Thymus (tissue), 14 donors: ENCODE measurements at places on chromosomes 3 and 15.

DNA sequence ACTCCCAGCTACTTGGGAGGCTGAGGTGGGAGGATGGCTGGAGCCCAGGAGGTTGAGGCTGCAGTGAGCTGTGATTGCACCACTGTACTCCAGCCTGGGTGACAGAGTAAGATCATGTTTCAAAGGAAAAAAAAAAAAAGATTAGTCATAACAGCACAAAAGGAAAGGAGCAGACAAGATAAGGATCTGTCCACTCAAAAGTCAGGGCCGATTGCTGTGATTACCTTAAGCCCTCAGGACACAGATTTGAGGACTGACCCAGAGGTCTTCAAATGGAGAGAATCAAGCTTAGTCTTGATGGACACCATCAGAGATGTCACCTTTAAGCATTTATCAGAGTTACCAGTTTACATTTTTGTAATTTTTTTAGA is 23.9 kb upstream of the HEG1 start:
- no peak for DNase-seq

DNA sequence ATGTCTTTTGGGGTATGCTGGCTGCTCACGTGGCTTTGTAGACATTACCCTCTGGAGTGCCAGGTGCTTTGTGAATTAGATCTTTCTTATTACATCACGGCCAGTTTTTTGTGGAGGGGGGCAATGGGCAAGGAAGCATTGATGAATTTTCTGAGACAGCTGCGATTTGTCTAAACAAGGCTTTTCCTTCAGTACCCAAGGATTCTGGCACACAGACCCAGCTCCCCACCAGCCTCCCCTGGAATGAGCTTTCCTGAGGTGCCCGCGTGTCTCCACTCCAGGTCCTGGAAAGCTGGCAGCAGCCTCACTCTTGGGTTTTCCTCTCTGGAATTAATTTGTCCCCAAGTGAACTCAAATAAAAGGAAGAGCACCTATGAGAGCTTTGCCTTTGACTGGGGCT is 157.6 kb upstream of the CTDSPL start:
- DNase-seq, result no peak

- DNase-seq, result no peak
Measured at GRCh38 chr15:77657634-77658238, 25.0 kb upstream of the LINGO1 start.

DNA sequence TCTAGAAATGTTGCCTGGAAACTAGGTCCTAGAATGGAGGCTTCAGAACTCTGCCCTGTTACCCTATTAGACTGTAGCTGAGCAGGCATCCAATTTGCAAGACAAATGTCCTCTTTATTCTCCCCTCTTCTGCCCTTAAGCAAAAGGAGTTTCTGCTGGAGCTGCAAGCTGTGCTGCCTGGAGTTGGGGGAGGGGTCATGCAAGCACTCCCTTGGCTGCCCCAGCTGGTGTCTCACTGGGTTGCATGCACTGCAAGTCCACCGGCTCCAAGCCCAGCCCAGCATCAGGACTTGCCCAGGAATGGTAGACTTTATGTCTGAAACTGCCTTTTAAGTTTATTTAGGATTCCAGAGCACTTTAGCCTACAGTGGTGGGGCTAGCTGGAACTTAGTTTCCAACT is 15.7 kb upstream of the RBP2 start:
- no peak for DNase-seq

- no peak for DNase-seq
Measured at GRCh38 chr3:162082516-162082915, 585.9 kb downstream of the OTOL1 start.

DNA sequence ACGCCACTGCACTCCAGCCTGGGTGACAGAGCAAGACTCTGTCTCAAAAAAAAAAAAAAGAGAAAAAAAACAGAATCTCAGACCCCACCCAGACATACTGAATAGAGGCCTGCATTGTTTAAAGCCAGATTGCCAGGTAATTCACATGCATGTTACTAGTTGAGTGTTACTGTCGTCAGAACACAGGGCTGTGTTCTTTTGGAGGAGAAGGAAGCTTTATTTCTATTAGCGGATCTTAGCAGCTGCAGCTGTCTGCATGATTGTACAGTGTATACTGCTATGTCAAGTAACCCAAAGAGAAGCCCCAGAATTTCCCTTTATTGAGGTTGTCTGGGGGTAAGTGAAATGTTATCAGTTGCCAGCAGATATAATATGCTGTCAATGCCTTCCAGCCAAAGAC is 496.6 kb upstream of the NAALADL2 start:
- no peak for DNase-seq

DNA sequence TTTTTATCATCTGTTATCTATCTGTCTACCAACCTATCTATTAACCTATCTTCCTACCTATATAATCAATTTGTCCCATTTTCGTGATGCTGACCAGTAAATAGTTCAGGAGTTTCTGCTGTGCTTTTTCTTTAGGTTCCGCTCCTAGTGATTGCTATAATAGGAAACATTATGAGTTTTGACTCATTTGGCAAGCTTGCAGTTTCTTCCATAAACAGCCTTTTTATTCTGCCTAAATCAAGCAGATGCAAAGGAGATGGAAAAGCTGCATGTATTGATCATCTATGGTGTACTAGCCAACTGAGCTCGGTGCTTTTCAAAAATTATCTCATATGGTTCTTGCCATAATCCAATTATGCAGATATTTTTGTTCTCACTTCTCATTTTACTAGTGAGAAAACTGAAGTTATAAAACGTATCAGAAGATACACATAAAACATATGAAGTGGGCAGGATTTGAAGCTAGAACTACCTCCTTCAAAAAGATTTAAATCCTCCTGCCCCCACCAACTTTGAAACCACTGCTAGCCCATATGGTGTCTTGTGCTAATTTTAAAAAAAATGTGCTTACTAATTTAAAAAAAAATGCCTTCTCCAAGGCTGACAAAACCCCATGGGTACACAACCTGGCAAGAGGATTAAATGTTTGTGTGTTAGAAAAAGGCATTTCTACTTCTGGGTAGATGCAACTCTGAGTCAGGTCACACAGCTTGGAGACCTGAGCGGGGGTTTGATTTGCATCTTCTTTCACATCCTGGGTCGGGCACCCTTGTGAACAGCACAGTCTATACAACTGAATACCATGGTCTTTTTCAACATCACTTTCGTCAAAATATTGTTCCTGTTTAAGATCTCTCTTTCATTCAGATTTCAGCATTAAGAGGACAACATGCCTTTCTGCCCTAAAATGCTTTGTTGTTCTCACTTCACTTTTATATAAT is 267.0 kb downstream of the CHL1 start:
- DNase-seq, result no peak

- no peak for DNase-seq
Measured at GRCh38 chr15:62457100-62457499, 292.0 kb upstream of the C2CD4B start.

DNA sequence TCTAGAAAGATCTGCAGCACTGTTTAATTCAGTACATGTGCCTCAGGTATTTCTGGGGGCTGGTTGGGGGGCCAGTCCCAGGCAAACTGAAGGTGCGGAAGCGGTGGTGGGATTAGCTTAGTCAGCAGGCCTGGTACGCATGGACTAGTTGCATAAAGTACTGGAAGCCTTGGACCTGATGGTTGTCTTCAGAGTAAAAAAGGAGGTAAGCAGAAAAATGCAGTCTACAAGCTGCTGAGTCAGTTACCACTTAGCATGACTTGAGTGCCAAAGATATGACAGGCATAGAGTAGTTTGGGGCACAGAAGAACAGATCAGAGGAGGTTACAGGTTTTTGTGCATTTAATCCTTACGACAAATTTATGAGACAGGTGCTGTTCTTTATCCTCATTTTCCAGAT is 19.9 kb upstream of the GOLGA8J start:
- DNase-seq, result no peak

DNA sequence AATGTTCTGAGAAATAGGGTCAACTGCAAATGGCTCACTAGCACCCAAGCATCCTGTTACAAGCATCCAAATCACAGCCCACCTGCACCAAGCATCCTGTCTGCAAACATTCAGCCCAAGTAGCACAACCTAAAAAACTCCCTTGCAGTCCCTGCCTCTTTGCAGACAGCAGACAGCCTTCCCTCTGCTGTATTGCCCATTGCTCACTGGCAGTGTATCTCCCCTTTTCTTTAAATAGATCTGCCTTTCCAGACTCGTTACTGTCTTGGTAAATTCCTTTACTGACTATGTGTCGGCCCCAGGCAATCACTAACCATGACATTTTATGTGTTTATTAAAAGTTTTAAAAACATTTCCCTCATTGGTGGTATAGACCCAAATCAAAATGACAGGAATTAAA is 155.4 kb downstream of the ADAMTSL3 start:
- no peak for DNase-seq

GRCh38 chr3:78726545-78726944 is 1041.3 kb downstream of the ROBO1 start:
- DNase-seq, result no peak

GRCh38 chr3:139318431-139318816 is 25.4 kb upstream of the MRPS22 start:
- no peak for DNase-seq

DNA sequence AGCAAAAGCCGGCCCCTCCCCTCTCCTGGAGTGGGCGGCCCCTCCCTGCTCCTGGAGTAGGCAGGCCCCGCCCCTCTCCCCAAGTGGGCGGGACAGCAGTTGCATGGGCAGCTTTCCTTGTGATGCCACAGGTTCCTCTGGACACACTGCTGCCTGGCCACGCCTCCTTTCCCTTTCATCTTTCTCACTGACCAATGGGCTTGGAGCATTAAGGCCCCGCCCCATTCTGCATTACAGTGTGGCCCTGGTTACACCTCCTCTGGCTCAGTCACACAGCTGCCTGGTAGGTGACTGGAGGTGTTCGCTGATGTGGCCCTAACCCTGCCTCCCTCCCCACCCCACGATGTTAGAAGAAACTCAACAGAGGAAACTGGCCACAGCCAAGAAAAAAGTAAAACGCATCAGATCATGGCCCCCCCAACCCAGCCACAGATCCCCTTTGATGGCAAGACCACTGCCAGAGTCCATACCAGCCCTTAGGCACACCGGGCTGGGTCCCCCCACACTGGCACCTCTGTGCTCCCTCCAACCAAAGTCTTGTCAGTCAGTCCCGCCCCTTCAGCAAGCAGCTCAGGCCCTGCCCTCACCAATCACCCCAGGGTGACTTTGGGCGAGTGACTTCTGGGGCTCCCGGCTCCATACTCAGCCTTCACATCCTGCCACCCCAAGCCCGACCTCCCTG is 84.3 kb downstream of the ADAMTS7 start:
- no peak for DNase-seq

DNA sequence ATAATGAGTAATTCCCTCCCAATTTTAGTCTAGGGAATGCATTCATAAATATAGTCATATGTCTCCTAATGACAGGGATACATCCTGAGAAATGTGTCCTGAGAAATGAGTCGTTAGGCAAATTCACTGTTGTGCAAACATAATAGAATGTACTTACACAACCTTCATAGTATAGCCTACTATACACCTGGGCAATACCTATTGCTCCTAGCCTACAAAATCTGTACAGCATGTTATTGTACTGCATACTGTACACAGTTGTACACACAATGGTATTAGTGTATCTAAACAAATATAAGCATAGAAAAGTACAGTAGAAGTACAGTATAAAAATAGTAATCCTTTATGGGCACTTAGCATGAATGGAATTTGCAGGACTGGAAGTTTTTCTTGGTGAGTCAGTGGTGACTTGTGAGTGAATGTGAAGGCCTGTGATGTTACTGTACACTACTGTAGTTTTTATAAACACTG is 6.6 kb downstream of the DTWD1 start:
- DNase-seq, result no peak

GRCh38 chr3:95235916-95236315 is 1173.1 kb downstream of the NSUN3 start:
- DNase-seq, result no peak

- DNase-seq, result no peak
Measured at GRCh38 chr15:26864664-26865191, 2.1 kb upstream of the GABRA5 start.

DNA sequence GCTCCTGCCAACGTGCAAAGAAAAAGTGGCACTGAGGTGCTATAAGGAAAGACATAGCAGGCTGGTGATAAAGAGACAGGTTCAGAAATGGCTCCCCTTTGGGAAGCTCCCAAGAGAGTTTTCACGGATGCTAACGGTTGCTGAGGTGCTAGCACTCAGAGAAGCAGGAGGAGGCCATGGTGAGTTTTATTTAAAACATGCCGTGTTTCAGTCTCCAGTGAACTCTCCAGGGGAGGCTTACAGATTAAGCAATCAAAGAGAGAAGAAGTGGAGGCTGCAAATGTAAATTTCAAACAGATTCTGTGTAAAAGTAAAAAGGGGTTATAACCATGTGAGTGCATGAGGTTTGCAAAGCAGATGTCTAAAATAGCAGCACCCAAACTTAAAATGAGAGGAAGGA is 346.2 kb downstream of the NTRK3 start:
- DNase-seq, result no peak

DNA sequence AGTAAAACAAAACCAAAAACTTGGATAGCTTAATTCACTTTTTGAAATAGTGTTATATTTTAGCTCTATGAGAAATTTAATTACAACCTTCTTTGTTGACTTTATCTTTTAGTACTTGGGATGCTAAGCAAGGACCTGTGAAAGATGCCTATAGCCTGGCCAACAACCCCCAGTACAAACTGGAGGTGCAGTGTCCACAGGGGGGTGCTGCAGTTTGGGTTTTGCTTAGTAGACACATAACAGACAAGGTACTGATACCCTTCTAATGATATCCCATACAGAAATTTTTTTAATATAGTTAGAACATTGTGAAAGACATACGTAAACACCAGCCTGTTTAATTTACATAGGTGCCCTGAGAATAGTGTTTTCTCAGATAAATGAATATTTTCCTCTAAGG is 35.3 kb downstream of the CAPN7 start:
- peak; percentile 5 for DNase-seq

GRCh38 chr3:171711461-171712170 is 98.7 kb downstream of the PLD1 start:
- no peak for DNase-seq

GRCh38 chr3:38229036-38229435 is 36.6 kb upstream of the SLC22A13 start:
- no peak for DNase-seq

DNA sequence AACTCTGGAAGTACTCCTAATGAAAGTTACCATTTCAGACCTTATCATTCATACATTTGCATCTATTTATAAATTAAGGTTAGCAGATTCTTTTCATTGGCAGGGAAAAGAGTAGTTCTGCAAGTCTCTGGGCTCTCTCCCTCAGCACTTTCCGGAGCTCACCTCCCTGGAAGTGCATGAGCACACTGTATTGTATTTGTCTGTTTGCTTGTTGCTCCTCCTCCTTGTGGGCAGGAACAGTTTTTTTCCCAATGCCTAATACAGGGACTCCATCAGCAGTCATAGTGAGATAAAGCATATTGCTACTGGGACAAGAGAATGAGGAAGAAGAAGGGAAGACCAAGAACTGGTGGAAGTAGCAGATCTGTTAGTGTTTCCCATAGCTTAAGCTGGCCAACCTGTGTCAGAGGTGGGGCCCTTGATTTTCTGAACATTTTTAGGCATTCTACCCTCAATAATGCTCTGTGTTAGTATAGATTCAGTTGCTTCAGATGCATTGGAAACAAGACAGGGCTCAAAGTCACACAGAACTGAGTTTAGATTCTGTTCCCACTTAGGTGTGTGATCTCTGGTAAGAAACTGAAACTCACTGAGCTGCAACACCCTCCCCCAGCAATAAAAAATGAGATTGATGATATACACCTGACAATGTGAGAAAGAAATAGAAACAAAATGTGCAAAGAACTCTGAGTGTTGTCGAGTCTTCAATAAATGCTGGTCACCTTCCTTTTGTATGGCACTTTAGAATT is 407.8 kb downstream of the TUSC7 start:
- DNase-seq, result no peak

GRCh38 chr3:121796970-121797369 is 37.9 kb downstream of the IQCB1 start:
- DNase-seq, result no peak

- DNase-seq, result no peak
Measured at GRCh38 chr15:36067483-36068274, 511.7 kb upstream of the CDIN1 start.

GRCh38 chr15:99108993-99109392 is 4.1 kb downstream of the SYNM start:
- no peak for DNase-seq
